ENCODE measurements at places on chromosomes 3 and 15.

GRCh38 chr15:65163041-65163440 is 22.1 kb downstream of the CLPX start:
- DNase-seq = no peak

GRCh38 chr3:48356419-48356818 is 15.6 kb upstream of the FBXW12 start:
- no peak for DNase-seq

- no peak for DNase-seq
Measured at GRCh38 chr3:167839460-167840134, 104.1 kb downstream of the SERPINI1 start.

DNA sequence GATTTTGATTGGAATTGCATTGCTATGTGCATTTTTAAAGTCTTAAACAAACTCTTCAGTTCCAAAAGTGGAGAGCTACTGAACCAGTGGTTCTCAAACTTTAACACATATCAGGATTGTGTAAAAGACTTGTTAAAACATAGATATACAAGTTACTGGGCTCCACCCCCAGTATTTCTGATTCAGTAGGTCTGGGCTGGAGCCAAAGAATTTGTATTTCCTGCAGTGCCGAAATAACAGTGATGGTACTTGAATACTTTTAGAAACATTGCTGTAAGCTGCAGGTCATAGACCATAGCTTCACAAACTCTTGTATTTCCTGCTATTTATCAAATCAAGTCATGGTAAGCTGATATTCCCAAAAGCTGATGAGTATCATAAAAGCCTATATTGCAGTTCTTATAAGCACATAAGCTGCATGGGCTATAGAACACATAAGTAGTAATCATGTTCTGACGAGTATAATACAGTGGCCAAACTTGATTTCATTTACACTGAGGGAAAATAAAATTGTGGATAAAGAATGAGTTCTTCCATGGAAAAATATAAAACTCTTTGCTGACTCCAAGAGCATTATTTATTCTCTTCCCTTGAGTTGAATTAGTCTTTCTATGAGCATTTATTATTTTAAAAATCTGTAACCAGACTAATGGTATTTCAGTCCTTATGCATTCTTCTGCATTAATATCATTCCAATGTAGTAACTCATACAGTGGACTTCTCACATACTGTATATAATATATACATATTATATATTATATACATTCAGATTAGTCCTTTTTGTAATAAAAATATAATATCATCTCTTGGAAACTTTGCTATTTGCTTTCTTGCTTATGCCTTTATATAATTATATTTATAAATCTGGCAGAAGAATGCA is 550.5 kb upstream of the AGTR1 start:
- DNase-seq = no peak

DNA sequence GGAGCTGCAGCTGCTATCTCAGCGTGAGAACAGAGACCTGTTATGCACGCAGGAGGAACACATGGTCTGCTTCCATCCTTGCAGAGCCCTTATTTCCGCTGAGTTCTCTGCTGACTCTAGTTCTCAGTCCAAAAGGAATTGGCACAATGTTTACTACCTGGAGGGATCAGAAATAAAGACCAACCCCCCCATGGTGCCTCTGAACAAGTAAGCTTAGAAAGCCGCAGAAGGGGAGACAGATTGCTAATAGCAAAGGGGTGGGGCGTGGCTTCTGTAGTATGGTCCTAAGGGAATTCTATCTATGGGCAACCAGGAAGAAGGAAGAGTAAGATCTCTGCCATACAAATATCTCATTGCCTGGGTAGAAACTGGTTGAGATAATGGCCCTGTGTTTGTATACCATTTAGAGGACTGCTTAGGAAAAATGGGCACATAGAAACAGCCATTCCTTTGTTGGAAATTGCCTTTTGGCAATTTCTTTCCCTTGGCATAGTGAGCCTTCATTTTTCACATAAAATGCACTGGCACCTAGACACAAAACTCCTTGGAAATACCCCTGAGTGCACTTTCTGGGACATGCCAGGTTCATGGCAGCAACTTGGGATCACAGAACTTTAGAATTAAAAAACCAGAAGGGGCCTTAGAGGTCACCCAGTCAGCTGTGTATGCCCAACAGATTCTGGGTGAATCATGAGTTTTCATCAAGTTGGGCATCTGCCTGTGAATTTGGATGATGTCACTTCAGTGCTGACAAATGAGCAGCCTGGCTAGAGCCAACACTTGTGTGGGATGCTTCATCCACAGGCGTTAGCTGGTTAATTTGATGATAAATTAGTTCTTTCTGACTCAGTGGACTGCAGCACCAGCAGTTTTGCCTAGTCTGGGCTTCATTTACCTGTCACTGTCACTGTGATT is 57.4 kb upstream of the STXBP5L start:
- DNase-seq = no peak

DNA sequence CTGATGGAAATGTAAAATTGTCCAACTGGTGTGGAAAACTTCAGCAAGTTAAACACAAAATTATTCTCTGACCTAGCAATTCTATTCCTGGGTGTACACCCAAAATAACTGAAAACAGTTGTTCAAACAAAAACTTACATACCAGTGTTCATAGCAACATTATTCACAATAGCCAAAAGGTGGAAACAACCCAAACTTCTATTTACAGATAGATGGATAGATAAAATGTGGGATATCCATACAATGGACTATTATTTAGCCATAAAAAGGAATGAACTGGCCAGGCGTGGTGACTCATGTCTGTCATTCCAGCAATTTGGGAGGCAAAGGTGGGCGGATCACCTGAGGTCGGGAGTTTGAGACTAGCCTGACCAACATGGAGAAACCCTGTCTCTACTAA is 6.9 kb upstream of the VWA5B2 start:
- DNase-seq = no peak

GRCh38 chr3:39104961-39105686 is 2.3 kb downstream of the GORASP1 start:
- no peak for DNase-seq

- no peak for DNase-seq
Measured at GRCh38 chr3:27578032-27578431, 93.8 kb upstream of the SLC4A7 start.

DNA sequence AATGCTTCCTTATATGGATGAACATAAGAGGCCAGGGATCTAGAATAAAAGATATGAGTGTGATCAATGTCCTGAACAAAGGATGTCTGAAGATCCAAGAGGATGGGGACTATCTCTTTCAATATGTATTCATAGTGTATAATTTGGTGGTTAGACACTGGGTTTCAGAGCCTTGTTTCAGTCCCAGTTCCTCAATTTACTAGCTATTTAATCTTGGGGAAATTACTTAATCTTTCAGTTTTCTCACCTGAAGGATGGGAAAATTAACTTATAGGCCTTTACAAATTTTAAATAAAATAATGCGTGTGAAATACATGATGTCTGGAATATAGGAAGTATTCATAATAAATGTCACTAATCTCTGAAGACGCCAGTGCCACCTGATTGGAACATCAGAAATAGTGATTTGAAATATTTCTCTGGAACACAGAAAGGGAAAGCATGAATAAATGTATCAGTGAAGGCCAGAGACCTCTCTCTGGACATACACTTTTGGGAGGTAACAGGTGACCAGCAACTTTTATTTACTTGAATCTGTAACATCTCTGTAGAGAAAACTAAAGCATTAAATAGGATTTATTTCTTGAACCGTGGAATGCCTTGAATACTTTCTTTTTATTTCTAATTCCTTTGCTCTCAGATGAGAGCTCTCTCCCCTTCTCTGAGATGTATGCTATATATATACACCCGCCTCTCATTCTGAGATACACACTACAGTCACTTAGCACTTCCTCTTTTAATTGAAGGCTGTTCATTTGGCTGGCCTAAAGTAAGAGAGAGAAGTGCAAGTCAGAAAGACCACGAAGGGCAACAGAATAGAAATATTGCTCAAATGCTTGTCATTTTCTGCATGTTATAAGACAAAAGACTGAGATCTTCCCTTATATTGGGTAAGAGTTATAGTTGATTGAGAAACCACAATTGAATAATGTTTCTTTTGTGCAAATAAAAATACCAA is 407.1 kb downstream of the LSAMP start:
- DNase-seq = no peak

DNA sequence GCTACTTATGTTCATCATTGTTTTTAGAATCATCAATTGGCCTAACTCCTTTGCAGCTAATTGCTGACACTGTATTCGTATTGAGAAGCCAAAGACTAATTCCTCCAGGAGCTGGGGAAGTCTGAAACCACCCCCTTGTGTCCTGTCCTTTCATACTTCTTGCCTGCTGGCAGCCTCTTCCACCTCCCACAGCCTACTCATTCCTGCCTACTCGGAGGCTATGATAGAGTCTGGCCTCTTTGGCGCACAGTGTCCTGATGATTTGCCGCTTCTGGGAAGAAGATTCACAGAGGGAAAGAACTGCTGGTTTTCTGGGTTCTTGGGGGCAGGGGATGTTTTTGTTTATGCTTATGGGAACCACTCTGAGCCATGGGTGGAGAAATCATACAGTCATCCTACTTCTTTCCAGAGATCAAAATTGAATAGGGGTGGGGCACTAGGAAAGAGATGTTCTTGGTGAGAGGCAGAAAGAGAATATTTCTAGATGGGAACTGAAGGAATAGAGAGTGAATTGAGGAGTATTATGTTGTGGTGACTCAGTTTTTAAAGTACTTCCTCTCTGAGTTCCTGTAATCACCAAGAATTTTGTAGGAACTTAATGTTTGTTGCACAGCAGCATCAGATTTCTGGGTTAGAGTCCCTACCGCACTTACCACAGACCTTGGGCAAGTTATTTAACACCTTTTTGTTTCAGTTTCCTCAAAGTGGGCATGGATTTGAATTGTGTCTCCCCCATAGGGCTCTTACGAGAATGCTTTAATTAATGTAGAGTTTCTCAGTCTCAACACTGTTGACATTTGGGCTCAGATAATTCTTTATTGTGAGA is 22.1 kb upstream of the SCAANT1 start:
- DNase-seq = no peak

DNA sequence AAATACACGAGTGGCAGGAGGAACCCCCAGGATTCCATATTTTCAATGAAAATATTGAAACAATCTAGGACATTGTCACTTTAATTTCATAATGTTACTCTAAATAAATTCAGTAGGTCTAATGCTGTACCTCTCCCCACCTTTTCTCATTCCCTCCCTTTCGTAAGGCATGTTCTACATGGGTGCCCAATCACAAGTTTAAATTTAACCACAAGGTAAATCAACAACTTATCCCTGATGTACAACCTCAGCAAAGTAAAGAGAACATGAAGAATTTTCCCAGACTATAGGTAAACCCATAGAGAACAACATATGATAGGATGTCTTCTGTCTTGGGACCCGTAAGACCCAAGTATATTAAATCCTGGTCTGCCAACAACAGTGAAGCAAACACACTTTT is 53.2 kb upstream of the MITF start:
- no peak for DNase-seq

GRCh38 chr15:34810443-34811129 is 15.2 kb upstream of the ACTC1 start:
- DNase-seq = no peak

DNA sequence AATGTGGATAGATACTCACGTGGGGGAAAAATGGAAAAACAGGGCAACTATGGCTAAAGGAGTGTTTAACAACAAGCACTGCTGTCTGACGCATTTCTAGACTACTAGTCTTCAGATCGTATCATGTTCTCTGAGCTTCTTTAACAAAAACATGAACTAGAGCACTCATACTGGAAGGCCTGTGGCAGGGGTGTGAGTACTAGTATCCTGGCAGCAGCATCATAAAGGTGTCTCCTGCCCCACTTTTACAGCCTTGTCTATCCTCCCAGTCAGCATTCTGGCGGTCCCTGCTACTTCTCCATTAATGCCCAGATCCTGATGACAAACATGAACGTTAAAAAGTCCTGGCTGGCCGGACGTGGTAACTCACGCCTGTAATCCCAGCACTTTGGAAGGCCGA is 4.0 kb downstream of the FMN1 start:
- no peak for DNase-seq

DNA sequence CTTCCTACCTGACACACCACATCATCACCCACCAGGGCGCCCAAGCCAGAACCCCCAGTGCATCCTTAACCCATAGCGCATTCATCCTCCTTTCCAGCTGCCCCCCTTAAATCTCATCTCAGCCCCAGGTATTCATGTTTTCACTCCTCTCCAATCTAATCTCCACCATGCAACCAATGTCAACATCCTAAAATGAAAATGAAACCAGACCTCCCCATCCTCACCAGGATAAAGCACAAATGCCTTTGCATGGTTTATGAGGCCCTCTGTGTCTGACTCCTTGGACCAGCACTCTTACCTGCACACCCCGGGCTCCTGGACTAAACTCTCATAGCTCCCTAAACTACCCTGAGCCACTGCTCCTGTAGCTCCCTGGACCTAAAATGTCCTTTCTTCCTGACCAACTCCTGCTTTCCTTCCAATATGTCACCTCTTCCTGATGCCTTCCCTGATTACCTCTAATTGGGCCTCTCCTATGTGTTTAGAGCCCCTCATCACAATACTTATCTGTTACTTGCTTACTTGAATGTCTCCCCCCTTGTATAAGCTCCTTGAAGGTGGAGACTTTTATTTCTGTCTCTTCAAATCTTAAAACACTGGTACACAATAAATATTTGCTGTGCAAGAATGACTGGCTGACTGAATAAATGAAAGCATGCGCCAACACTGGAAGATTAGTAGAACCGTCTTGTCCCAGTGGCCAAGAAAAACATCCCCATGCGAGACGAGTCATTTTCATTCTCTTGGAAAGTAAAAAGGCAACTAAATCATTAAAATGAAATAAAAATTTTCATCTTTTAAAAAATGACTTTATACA is 142.5 kb downstream of the XXYLT1 start:
- no peak for DNase-seq

DNA sequence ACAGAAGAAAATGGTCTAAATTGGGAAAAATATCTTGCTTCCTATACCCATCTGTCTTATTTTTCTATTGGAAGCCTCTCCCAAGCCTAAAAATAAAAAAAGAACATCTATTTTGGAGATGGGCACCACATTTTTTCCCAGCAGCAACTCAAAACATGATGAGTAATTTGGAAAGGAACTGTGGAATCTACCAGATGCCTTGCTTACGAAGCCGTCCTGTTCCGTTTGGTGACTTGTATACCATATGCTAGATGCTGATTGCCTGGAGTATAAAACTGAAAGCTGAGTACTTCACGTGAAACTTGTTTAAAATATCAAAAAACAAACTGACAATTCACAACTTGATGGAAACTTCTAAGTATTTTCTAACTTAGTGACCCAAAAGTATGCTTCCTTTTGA is 491.0 kb downstream of the ROBO2 start:
- no peak for DNase-seq

DNA sequence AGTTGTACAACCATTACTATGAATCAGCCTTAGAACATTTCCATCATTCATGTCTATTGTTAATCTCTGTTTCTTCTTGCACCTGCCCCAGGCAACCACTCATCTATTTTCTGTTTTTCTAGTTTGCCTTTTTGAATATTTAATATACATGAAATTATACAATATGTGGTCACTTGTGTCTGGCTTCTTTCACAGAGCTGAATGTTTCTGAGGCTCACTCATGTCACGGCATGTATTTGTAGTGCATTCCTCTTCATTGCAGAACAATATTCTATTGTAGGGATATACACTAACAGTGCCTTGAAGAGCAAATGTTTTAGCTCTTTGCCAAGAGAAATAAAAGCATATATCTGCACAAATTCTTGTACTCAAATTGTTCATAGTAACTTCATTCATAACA is 32.9 kb downstream of the CERS3 start:
- DNase-seq = no peak

- no peak for DNase-seq
Measured at GRCh38 chr3:175411946-175412345, 552.8 kb downstream of the NAALADL2 start.
